Caudate nucleus (tissue), 63 donors: ENCODE measurements at places on chromosomes 13 and 19.

DNA sequence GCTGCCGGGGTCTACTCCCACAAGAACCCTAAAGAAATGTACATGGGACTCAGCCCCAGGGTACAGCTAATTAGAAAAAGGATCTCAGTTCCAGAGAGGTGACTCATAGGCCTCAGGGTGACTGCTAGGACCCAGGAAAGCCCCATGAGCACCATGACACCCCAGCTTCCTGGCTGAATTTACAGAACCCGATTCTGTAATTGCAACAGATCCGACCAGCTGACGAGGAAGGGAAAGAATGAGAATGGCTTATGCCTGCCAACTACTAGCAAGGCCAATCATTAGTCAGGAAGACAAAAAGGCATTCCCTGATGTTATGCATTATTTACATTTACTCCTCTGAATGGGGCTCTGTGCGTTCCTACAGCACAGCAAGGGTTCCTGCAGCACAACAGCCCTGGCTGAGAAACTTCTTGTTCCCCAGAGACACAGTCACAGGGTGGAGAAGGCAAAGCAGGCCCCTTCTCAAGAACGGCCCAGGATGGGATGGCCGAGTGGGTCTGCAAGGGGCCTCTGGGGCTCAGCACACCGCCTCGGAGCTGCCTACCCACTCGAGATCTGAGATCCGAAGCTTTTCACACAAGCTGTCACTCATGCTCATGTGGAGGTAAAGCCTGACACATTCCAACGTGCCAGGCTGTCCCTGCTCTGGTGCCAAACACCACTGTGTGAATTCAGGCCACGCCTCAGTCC is 27.2 kb downstream of the PBX4 start:
- no peak for DNase-seq

DNA sequence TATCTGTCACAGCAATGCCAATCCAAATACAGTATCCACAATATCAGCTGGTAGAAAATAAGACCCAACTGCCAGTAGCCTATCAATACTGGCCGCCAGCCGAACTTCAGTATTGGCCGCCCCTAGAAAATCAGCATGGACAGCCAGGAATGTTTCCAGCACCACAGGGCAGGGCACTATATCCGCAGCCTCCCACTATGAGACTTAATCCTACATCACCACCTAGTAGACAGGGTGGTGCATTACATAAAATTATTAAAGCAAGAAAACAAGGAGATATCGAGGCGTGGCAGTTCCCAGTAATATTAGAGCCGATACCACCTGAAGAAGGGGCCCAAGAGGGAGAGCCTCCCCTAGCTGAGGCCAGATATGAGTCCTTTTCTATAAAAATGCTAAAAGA is 111.3 kb downstream of the ZNF486 start:
- no peak for DNase-seq

- no peak for DNase-seq
Measured at GRCh38 chr13:39461685-39462266, 141.2 kb downstream of the LHFPL6 start.

GRCh38 chr13:28316836-28317235 is 178.1 kb downstream of the FLT1 start:
- DNase-seq, result no peak

DNA sequence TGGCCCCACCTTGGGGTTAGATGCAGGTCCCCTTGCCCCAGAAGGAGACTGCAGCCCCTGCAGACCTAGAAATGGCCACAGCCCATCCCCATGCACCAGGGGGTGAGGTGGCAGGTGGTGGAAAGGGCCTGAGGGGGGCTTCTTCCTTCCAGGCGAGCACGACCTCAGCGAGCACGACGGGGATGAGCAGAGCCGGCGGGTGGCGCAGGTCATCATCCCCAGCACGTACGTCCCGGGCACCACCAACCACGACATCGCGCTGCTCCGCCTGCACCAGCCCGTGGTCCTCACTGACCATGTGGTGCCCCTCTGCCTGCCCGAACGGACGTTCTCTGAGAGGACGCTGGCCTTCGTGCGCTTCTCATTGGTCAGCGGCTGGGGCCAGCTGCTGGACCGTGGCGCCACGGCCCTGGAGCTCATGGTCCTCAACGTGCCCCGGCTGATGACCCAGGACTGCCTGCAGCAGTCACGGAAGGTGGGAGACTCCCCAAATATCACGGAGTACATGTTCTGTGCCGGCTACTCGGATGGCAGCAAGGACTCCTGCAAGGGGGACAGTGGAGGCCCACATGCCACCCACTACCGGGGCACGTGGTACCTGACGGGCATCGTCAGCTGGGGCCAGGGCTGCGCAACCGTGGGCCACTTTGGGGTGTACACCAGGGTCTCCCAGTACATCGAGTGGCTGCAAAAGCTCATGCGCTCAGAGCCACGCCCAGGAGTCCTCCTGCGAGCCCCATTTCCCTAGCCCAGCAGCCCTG is 4.2 kb upstream of the F10 start:
- no peak for DNase-seq

DNA sequence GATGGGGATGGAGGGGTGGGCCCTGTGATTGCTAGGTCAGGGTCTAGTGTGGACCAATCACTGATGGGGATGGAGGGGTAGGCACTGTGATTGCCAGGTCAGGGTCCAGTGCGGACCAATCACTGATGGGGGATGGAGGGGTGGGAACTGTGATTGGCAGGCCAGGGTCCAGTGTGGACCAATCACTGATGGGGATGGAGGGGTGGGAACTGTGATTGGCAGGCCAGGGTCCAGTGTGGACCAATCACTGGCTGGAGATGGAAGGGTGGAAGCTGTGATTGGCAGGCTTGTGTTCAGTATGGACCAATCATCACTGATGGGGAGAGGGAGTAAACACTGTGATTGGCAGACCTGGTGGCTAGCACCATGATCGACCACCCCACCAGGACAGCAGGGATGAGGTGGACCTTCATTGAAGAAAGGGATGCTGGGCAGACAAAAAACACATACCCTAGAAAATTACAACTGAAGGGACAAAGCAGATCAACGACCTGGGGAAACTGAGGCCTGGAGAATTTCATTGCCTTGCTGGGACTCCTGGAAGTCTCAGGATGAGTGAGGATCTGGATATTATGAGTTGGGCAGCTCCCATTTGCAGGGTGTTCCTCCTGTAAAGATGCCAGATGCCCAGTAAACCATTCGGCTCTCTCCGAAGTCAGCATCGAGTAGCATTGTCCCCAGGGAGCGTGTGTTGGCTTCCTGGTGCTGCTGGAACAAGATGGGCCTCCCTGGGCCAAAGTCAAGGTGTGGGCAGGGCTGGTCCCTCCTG is 15.5 kb downstream of the TMPRSS9 start:
- no peak for DNase-seq

- DNase-seq, result no peak
Measured at GRCh38 chr19:12580180-12580694, 29.0 kb upstream of the ZNF564 start.
